ENCODE measurements at places on chromosomes 6 and 20. TPM values are rescaled to one million over a fixed set of nuclear protein-coding genes. Genes with fewer than 3 reads are reported as not detected.
A peak's percentile ranks its signal among the peaks of the same experiment; 100 is the strongest.

DNA sequence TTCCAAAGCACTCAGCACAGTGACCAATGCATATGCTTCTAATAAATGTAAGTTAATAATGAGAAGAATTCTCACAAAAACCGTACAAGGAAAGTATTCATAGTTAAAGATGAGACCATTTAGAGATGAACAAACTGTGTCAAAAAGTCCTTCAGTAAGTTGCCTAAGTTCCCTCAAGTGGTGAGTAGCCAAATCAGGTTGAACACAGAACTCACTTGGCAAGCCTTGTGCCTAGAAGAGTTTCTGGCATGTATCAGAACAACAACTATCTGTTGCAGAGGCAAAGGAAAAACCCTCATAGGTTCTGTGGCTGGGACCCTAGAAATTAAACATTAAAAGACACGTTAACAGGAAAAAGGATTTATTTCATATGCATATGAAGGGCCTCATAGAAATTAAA lies 129.6 kb upstream of the DOK5 start:
- no peak for DNase-seq

Gene SEL1L2
- total RNA-seq: not detected

Gene PRICKLE4
- 4.6 TPM for total RNA-seq

Gene FKBP1C
- not detected for total RNA-seq

- DNase-seq: peak; percentile 8
Measured at GRCh38 chr6:118776607-118777549, 117.1 kb upstream of the ASF1A start.

DNA sequence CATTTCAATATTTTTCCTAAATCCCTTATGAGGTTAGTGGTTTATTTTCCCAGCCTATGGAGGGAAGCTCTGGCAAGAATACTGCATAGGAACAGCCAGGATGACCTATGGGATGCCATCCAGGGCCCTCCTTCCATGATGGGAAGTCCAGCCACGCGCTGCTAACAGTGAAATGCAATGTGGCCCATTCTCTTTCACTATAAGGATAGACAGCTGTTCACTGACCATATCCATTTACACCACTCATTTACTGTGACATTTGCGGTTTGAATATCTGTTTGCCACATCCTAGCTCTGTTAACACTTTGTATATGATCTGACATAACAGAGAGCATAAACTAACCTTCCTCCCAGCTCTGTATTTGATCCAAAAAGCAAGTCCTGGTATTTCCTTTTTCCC lies 471.7 kb downstream of the CBLN4 start:
- DNase-seq: no peak

Gene TAP2
- 9.6 TPM for total RNA-seq

GRCh38 chr6:39758905-39759605 lies 33.1 kb upstream of the DAAM2 start:
- DNase-seq: no peak

- no peak for DNase-seq
Measured at GRCh38 chr20:4112481-4113421, 97.4 kb upstream of the RNF24 start.

Gene BFSP1
- 2.4 TPM for total RNA-seq
